ENCODE measurements at places on chromosomes 16 and 17.

GRCh38 chr17:7413346-7413985 lies 5.8 kb downstream of the NLGN2 start:
- DNase-seq, result peak; percentile 58

DNA sequence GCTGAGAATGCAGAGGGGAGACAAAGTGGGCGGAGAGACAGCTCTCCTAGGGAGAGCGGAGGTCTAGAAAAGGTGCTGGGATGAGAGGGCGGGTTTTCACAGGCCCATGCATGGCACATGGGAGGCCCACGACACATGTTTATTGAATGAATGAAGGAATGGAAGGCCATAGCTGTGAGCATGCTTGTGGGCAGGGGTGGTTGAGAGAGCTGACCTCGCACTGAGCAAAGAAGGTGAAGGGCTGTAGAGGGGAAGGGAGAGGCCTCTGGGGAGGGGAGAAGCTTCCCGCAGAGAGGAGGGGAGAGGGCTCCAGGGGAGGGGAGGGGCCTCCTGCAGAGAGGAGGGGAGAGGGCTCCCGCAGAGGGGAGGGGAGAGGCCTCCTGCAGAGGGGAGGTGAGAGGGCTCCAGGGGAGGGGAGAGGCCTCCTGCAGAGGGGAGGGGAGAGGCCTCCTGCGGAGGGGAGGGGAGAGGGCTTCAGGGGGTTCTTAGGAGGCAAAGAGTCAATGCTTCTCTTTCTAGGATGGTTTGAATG lies 27.3 kb downstream of the SDK2 start:
- DNase-seq, result no peak

DNA sequence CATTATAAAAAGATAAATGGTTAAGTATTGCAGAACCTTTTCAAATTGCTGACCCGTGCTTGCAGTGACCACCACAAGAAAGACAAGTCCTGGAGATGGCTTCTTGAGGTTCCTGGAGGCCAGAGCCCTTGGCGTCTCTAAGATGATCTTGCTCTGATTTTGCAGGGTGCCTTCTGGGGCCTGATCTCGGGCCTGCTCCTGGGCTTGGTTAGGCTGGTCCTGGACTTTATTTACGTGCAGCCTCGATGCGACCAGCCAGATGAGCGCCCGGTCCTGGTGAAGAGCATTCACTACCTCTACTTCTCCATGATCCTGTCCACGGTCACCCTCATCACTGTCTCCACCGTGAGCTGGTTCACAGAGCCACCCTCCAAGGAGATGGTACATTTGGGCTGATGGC lies 63.0 kb downstream of the SLC5A11 start:
- no peak for DNase-seq

DNA sequence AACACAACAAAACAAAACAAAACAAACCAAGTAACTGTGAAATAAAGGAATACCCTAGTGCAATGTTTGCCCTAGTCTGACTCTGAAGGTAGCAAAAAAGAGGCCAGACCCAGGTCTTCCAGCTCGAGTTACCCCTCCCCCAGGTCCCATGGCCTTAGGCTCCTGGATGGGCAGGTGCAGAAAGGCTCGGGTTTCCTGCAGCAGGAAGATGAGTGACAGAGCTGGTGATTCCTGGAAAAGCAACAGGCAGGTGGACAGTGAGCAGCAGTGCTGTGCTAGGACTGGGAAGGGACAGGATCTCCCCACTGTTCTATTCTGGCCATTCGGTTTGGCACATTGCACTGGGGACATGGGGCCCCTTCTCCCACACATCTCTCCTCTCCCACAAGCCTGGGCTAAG lies 42.9 kb upstream of the MRTFB start:
- no peak for DNase-seq

DNA sequence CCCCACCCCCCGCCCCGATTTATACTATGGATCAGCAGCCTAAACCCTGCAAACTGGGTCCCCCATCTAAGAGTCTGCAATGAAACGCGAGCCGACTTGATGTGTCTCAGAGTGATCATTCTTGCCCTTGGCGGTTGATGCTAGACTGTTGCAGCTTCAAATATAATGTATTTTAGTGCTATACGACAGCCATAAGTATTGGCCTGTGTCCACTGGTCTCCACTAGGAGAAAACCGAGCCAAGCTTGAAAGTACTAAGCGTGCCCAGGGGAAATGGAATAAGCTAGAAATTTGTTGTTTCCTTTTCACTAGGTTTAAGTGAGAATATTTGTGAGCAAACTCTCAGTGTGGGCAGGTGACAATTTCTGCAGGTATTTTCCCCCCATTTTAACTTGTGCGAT lies 711.2 kb downstream of the MAF start:
- no peak for DNase-seq

DNA sequence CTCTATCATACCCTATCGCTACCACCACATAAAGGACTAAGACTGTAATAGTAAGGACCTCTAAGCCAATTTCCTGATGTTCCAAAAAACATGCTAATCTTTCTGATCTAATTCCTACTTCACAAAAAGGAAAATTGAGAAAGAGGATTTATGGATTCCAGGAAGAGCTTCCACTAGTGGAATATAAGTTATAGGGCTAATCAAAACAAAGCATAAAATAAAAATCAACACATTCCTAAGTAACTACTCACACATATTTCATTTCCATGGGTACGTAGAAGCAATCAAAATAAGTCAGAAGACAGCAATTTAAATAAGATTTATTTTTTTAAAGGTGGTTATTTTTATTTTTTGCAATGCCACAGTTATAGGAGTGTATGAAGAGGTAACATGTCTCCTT lies 12.4 kb downstream of the CCDC43 start:
- no peak for DNase-seq

GRCh38 chr17:82258555-82258954 lies 14.9 kb downstream of the CSNK1D start:
- no peak for DNase-seq

DNA sequence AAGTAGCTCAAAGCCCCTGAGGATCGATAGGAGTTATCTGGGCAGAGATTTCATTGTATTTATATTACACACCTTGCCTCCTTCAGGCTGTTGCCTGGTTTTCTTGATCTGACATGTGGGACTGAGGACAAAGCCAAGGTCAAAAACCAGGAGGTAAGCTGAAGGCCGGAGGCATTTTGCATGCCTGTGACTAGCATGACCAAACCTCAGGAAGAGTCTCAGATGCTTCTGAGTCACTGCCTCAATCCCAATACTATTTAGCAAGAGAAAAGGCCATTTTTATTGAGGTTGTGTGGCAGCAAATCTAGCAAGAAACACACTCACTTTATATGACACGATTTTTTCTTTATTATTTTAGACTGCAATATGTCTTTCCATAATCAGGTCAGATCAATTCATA lies 968.1 kb downstream of the CDH11 start:
- DNase-seq, result peak; percentile 32

DNA sequence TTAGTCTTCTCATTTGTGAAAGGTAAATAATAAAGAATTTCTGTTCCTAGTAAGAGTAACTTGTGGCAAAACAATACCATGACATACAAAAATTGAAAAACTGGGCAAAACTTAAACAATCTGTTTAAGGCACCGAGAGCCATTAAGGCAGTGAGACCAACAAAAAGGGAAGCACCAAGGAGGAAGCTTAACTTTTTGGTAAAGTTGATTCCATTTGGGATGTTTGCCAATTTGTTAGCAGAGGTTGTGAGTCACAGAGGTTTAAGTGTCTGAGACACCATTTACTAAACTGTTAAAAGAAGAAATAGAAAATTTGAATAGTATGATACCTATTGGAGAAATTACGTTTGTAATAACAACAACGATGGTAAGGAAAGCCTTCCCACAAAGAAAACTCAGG lies 4.9 kb downstream of the SLC35G3 start:
- DNase-seq, result no peak

- no peak for DNase-seq
Measured at GRCh38 chr17:2564877-2565276, 28.6 kb upstream of the PAFAH1B1 start.

GRCh38 chr16:87317750-87318644 lies 805 bp upstream of the C16orf95 start:
- DNase-seq, result no peak

DNA sequence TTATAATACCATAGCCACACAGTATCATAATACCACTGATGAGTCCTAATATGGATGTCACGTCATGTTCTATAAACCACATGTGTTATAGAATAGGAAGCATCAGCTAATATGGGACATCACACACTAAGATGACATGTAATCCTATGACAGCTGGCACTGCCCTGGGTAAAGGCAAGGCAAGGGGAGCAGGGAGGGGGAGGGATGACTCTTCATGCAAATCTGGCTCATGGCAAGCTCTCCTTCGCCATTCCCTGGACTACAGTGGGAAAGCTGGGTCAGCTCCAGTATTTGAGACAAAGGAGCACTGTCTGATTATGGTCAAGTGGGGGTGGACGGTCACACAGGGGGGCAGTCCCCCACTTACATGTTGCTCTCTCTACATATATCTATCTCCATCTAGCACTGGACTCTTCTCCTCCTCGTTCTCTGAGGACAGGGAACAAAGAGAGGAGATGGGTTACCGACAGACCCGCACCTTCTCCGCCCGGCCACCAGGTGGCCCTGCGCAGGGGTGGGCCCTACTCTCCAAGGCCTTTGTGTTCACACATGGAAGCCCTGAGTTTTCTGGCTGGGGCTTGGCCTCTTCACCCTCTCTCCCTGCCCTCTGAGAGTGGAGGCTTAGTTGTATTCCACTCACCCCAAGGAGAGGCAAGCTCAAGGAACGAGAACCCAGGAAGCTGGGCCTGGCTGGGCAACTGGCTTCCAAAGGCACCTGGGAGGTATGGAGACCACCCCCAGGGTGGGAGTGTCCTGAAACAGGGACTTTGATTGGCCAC lies 23.4 kb upstream of the MPO start:
- peak; percentile 77 for DNase-seq

Data from retina (tissue), 1 donor.